ENCODE measurements at places on chromosomes 7 and 10.
A peak's percentile ranks its signal among the peaks of the same experiment; 100 is the strongest.

DNA sequence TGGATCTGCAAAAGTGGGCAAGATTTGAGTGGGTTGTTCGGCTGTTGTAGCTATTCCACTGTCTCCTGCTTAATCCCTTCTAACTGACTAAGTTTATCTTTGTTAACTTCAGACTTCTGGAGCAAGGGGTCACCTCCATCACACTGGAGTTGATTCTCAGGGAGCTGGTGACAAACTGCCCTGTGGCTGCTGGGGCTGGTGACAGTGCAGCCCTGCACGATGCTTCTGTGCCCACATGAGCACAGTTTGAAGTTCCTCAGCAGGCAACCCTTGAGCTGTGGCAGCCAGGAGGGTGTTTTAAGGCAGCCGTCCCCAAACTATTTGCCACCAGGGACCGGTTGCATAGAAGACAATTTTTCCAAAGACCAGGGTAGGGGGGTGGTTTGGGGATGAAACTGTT, 40.5 kb downstream of the ADRB1 start:
- no peak for DNase-seq

DNA sequence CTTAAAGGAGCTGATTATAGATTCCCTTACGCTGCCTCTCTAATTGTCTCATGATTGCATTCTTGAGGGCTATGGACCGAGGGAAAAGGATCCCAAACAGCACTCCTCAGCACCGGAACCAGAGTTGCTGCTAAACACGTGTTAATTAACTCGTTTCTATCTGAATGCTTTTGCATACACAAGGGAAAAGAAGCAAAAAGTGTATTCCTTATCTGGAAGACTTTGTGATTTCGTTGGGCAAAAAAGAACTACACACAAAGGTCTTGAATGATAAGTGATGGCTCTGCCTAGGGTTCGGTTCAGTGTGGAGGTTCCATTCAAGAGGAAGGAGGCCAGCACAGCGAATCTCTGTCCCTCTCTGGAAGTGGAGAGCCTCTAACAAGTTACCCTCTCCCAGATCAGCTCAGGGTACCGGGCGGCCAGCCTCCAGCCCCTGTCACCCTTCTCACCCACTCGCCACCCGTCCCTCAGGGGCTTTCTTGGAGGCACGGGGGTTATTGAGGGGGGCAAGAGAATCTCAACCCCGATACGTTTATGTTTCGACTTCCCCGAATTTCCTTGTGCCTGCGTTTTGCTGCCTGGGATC, 515 bp upstream of the SLC4A2 start:
- no peak for DNase-seq

GRCh38 chr10:24455447-24455846, 246.5 kb downstream of the KIAA1217 start:
- no peak for DNase-seq

DNA sequence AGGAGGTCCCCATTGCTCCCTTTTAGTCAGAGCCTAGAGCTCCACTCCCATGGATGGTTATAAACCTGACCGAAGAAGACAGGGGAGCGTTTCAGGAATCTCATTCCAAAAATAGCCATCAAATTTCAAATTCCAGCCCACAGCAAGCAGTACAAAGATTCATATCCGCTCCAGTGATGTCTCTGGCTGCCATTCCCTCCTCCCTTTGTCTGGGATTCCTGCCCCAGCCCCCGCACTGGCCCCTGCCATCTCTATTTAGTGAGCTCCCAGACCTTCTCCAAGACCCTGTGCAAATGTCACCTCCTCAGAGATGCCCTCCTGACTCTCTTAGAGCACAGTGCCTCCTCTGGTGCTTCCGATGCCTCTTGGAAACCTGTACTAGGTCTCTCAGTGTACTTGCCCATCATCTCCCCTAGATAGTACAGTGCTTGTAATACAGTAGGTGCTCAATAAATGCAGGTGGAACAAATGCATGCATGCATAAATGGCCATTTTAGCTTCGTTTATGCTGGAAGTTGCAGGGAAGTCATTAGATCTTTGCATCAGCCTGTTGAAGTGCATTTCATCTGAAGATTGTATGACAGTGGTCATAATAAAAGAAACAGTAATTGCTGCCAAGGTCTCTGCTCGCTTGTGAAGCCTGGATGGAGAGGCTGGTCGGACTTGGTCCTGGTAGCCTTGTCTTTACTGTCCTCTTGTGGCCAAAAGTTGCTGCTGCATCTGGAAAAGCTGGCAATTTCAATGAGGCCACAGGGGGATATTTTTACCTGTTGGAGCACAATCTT, 32.0 kb upstream of the HABP2 start:
- peak; percentile 81 for DNase-seq

GRCh38 chr10:110497438-110498086, at the start of gene DUSP5:
Gene DUSP5 (plus strand): TSS chr10:110497907. CDS start chr10:110498122, 215 bp downstream.
- DNase-seq, result peak; percentile 97

DNA sequence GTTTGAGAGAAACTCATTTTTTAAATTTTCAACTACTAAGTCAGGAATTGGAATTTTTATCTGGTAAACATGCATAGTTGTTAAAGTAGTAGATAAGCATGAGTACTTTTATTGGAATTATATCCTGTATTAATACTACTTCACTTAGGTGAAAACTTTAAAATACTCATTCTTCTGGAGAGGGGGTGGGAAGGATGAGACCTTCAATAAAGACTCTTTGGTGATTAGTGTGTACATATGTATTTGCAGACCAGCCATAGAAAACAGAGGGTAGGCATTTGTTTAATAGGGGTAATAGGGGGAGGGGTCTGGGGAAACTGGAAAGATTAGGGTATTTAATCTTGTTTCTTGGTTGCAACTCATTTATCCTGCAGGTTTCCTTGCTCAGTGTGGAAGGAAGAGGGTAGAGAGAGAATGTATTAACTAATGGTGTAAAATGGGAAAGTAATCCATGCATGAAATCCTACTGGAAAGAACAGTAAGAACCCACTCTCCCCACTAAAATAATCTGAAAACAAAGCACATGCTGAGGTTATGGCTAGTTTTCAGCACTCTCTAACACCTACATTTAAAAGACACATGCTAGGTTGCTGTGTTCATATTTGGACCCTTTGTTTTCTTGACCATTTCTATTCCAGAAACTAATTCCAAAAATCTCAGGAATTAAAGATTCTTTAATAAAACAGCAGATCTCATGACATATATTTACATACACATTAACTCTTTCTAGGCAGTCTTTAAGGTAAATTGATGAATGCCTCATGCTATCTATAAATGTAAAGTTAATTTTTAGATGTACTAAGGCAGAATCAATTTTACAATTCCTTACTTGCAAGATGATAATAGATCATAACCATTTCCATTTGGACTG, 6.2 kb upstream of the IGF2BP3 start:
- no peak for DNase-seq

- DNase-seq, result no peak
Measured at GRCh38 chr7:104936546-104936945, 77.5 kb upstream of the KMT2E start.

DNA sequence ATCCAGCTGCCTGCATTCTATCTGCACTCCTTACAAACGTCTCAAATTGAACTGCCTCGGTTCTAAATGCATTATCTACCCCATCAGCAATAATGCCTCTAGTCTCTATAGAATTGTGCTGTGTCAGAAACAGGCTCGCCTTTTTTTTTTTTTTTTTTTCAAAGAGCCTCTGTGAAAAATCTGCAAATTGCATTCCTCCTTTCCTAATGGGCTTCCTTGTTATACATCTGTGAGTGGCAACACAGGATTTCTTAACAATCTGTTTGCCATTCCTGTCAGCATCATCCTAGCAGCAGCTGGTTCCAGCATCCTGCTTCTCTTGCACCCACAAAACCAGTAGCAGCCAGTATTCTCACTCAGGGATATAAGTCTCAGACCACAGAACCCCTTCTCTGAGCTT, 413.5 kb upstream of the SEMA3D start:
- peak; percentile 42 for DNase-seq

GRCh38 chr10:69709366-69709941, 79.4 kb downstream of the FAM241B start:
- no peak for DNase-seq

GRCh38 chr10:69451209-69451783, at the start of gene TSPAN15:
Gene TSPAN15 (plus strand): TSS chr10:69451465. CDS start chr10:69451595, 130 bp downstream.
- DNase-seq, result peak; percentile 70

- DNase-seq, result no peak
Measured at GRCh38 chr7:128861957-128862570, 592 bp upstream of the ATP6V1F start.

DNA sequence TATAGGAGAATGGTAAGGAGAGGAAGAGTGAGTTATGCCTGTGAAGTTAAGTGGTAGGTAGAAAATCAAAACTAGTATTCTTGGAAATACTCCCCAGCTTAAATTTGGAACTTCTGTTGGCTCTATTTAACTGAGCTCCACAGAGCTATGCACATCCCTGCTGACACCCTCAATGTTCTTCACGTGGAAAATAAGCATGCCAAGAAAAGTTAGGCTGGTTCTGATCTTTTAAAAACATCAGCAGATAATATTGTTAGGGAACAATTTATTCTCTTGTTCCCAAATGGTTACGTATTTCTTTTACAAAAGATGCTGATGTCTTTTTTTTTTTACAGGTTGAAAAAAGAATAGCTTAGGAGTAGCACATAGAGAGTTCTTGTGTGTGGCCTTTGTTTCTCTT, 111.3 kb downstream of the MKLN1 start:
- no peak for DNase-seq

GRCh38 chr7:102439963-102440795, 6.8 kb downstream of the ORAI2 start:
- peak; percentile 79 for DNase-seq

DNA sequence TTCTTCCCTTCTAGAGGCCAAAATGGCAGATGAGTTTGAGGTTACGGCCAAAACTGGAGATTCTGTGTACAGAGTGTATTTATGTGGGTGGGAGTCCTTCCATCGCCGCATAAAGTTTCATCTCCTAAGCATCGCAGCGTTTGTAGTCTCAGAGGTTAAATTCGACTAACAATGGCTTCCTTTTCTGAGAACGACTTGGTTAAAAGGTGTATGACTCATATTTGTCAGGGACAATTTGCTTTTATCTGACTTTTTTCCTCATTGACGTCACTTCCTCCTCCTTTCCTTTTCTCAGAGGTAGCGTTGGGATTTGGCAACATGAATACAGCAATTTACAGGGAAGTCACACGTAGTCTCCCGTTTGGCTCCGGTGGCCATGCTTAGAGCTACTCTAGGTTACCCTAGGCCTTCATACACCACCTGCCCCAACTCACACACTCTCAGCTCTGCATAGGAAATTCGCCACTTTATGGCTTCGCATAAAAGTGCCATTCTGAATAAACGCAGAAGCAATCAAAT, 37.6 kb upstream of the TCF7L2 start:
- no peak for DNase-seq

DNA sequence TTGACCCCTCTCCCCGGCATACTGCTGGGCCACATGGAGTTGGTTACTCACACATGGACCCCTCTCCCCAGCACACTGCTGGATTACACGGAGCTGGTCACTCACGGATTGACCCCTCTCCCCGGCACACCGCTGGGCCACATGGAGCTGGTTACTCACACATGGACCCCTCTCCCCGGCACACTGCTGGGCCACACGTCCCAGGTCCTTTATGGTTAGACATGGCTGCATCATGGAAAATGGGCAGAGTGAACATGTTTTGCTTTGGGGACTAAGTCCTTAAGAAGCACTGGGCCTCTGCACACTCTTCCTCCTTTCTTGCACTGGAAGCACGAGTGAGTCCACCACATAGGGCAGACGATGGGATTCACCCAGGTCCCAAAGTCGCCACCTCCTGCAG, 102.1 kb upstream of the SHH start:
- DNase-seq, result no peak

DNA sequence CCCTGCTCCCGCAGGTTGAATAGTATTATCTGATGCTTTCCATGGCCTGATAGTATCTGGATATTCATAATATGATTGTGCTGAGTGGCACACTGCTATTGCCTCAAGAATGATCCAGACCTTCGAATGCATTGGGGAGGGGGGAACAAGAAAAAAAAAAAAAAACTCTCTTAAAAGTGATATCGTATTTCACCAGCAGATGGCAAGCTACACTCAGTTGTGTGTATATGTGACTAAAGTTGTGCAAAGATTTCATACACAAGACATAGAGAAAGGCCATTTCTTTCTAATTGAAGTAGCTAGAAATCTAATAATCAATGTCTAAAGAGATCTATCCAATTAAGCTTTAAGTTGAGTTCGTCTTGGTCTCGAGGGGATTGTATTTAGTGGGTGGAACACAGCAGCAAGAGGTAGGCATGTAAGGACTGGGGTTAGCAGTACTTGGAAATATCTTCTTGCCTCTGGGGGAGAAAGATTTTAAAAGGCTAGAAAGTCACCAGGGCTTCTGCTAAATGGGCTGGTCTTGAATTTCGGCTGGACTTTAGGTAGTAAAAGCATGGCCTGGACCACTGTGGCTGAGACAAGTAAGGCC, 15.3 kb downstream of the SFRP4 start:
- peak; percentile 41 for DNase-seq

DNA sequence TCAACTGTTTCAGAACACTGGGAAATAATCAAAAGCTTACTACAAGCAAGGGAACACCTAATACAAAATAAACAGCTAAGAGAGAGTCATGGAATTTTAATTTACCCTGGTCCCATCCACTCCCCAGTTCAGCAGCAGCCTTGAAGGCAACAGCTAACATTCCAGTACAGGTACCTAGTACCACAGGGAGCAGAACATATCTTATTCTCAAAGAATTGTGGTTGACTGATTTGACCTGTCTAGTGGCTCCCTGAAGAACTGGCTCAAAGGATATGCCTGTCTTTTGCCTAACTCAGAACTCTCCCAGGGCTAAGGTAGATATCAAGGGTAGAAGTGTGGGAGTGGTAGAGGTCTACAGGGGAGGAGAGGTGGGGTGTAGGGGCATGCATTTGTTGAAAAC, 32.3 kb downstream of the SMURF1 start:
- DNase-seq, result no peak

Data from fibroblast of skin of right quadriceps (primary cell).